ENCODE measurements at places on chromosomes 5 and 9.

- no peaks in the 10 kb centered on the region for H3K27me3 ChIP-seq
- H3K27ac ChIP-seq: no peak overlapping the region
- no peak for DNase-seq
- no peaks in the 10 kb centered on the region for H3K36me3 ChIP-seq
- no peak overlapping the region for H3K4me3 ChIP-seq
- H3K4me1 ChIP-seq: peaks cover 16% of the 10 kb centered on the region
These were observed 87.4 kb upstream of the HSPA9 start for GRCh38 chr5:138662599-138662998.

DNA sequence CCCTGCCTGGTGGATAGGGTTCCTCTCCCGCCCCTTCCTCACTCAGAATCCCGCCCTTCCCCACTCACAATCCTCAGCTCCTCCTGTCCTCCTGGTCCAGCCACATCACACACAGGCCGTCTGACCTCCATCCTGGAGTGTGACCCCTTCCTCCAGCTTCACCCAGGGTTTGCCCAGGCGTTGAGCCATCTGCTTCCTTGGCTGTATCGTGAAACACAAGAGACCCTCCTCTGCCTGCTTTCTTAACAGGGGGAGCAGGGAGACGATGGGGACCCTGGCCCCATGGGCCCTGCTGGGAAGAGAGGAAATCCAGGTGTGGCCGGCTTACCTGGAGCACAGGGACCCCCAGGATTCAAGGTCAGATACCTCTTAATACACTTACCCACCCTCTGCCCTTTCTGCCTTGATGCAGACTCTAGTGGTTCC, 32.3 kb upstream of the ORM1 start:
- H3K36me3 ChIP-seq: no peaks in the 10 kb centered on the region
- no peak overlapping the region for H3K27ac ChIP-seq
- no peaks in the 10 kb centered on the region for H3K27me3 ChIP-seq
- H3K4me1 ChIP-seq: no peaks in the 10 kb centered on the region
- no peak for DNase-seq

- no peak for DNase-seq
- H3K4me1 ChIP-seq: peaks cover 4% of the 10 kb centered on the region
- H3K27ac ChIP-seq: no peak overlapping the region
- no peaks in the 10 kb centered on the region for H3K36me3 ChIP-seq
These were observed 56.2 kb upstream of the TRAF1 start for GRCh38 chr9:120982836-120983235.

DNA sequence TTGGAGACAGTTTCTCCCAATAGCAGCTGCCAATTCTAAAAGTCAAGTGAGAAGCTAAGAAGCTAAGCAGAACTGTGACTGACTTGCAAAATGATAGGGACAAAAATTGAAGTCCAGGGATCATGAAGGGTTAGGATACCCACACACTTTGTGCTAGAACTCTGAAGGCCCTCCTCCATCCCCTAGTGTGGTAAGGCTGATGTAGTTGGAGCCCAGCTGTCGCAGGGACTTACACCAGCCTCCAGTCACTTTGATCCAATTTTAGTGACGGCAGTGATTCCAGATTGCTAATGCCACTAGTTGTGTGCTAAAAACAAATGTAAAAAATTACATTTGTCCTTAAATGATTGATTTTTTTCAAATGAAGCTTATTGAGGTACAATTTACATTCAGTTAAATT, 742.7 kb upstream of the ZNF608 start:
- H3K4me3 ChIP-seq: no peak overlapping the region
- H3K27ac ChIP-seq: no peak overlapping the region
- no peaks in the 10 kb centered on the region for H3K4me1 ChIP-seq

GRCh38 chr9:88645879-88646199, 110.9 kb downstream of the NXNL2 start:
- no peaks in the 10 kb centered on the region for H3K4me1 ChIP-seq
- H3K4me3 ChIP-seq: no peak overlapping the region
- H3K27ac ChIP-seq: no peak overlapping the region
- no peak for DNase-seq
- no peaks in the 10 kb centered on the region for H3K36me3 ChIP-seq

DNA sequence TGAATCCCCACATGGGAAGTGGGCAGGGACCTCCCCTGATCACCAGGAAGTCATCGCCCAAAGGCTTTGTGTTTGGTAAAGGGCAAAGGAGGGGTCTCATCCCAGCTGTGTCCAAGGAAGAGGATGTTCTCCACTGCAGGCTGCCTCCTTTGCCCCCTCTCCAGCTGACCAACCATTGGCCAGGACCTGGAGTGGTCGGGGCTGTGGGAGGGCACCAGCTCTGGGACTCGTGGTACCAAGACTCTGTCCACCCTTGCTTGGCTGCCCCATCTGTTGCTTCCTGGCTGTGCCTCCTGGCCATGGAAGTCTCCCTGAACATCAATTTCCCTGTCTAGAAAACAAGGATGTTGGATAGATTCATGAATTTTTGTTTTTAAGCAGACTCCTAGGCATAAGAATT, 34.1 kb downstream of the COL15A1 start:
- H3K27me3 ChIP-seq: peaks cover 7% of the 10 kb centered on the region
- no peak overlapping the region for H3K4me3 ChIP-seq
- H3K27ac ChIP-seq: no peak overlapping the region
- no peaks in the 10 kb centered on the region for H3K36me3 ChIP-seq

- DNase-seq: no peak
- H3K27ac ChIP-seq: no peak overlapping the region
- H3K27me3 ChIP-seq: no peaks in the 10 kb centered on the region
- H3K4me3 ChIP-seq: no peak overlapping the region
- no peaks in the 10 kb centered on the region for H3K36me3 ChIP-seq
These were observed 7.2 kb downstream of the CYSTM1 start for GRCh38 chr5:140182075-140182711.

DNA sequence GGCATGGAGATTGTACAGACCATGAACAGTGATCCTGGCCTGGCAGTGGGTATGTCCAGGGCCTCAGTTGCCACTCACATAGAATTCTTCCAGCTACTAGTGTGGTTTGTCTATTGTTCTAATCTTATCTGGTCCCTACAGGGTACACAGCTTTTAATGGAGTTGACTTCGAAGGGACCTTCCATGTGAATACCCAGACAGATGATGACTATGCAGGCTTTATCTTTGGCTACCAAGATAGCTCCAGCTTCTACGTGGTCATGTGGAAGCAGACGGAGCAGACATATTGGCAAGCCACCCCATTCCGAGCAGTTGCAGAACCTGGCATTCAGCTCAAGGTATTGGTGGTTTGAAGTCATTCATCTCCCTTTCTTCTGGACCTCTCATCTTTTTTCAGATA, 43.8 kb downstream of the THBS4 start:
- no peak overlapping the region for H3K4me3 ChIP-seq
- H3K36me3 ChIP-seq: no peaks in the 10 kb centered on the region
- no peaks in the 10 kb centered on the region for H3K27me3 ChIP-seq

DNA sequence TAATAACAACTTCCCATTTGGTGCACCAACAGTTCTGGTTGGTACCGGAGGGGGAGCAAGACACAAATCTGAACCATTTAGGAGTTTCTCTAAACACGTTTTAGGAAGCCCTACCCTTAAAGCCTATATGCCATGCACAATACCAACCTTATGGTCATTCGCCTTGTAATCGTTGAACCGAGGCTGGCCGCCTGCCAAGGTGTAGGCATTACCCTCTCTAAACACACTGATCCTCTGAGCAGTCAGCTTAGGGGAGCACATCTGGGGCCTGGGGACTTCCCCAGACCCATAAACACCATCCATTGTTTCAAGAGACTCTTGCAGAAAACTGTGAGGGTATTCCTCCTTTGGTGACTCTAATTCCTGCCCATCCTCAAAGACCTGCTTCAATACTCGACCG, 328 bp downstream of the GRXCR2 start:
- DNase-seq: no peak
- no peaks in the 10 kb centered on the region for H3K4me1 ChIP-seq
- no peak overlapping the region for H3K27ac ChIP-seq
- H3K4me3 ChIP-seq: no peak overlapping the region

GRCh38 chr5:79301046-79301712, 65.2 kb downstream of the JMY start:
- peaks cover 2% of the 10 kb centered on the region for H3K36me3 ChIP-seq
- DNase-seq: no peak
- no peaks in the 10 kb centered on the region for H3K4me1 ChIP-seq
- H3K4me3 ChIP-seq: no peak overlapping the region

- no peaks in the 10 kb centered on the region for H3K27me3 ChIP-seq
- H3K4me3 ChIP-seq: no peak overlapping the region
- no peak for DNase-seq
- H3K36me3 ChIP-seq: no peaks in the 10 kb centered on the region
- no peak overlapping the region for H3K27ac ChIP-seq
- H3K4me1 ChIP-seq: no peaks in the 10 kb centered on the region
These were observed 60.7 kb downstream of the MED27 start for GRCh38 chr9:132018957-132019405.

DNA sequence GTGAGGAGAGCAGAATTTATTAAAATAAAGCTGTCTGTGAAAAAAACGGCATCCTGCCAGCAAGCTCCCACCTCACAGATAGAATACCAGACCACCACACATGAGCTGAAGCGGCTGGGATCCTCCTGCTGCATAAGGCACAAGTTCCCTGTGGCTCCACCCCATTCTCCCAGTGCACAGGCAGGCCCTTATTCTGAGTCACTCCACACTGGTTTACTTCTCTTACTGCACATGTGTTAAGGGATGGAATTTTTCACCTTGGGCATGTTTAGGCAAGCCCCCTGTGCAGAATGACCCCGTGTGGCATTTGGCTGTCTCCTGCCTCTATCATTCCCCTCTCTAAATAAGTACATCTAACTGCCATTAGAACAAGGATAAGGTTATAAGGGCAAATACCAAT, 115.0 kb upstream of the ELAVL2 start:
- H3K4me1 ChIP-seq: no peaks in the 10 kb centered on the region
- H3K36me3 ChIP-seq: no peaks in the 10 kb centered on the region
- H3K27me3 ChIP-seq: no peaks in the 10 kb centered on the region
- no peak for DNase-seq

DNA sequence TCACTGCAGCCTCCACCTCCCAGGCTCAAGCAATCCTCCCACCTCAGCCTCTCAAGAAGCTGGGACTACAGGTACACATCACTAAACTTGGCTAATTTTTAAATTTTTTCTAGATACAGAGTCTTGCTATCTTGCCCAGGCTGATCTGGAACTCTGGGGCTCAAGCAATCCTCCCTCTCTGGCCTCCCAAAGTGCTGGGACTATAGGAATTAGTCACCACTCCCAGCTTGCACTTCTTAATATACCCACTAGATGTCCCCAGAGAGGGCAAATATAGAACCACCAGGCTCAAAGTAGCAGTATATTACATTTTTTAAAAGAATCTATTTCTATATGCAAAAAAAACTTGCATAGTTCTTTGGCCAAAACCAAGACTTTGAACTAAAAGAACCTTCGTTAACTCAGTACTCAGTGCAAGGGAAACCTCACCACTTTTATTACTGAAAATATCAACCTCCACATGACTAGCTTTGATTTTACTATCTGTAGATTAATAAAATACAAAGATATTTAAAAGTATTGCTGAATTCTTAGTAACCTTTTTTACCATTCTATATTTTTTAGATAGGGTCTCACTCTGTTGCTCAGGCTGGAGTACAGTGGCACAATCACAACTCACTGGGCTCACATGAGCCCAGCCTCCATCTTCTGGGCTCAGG, 25.8 kb upstream of the HSD17B3 start:
- no peaks in the 10 kb centered on the region for H3K27me3 ChIP-seq
- peak; percentile 8 for DNase-seq
- H3K4me1 ChIP-seq: no peaks in the 10 kb centered on the region

GRCh38 chr5:28217695-28218094, 1179.3 kb upstream of the CDH9 start:
- DNase-seq: no peak
- no peaks in the 10 kb centered on the region for H3K4me1 ChIP-seq
- H3K27ac ChIP-seq: no peak overlapping the region
- H3K27me3 ChIP-seq: no peaks in the 10 kb centered on the region
- H3K36me3 ChIP-seq: no peaks in the 10 kb centered on the region

- H3K4me3 ChIP-seq: no peak overlapping the region
- no peak overlapping the region for H3K27ac ChIP-seq
- H3K36me3 ChIP-seq: no peaks in the 10 kb centered on the region
- no peaks in the 10 kb centered on the region for H3K27me3 ChIP-seq
- peaks cover 13% of the 10 kb centered on the region for H3K4me1 ChIP-seq
These were observed 28.2 kb downstream of the ARSB start for GRCh38 chr5:78956901-78957300.

- no peak for DNase-seq
- H3K36me3 ChIP-seq: no peaks in the 10 kb centered on the region
- no peak overlapping the region for H3K4me3 ChIP-seq
- peaks cover 3% of the 10 kb centered on the region for H3K27me3 ChIP-seq
- H3K4me1 ChIP-seq: no peaks in the 10 kb centered on the region
These were observed 21.3 kb upstream of the GBGT1 start for GRCh38 chr9:133184971-133185370.

GRCh38 chr5:10699281-10699874, 61.7 kb downstream of the DAP start:
- peaks cover 39% of the 10 kb centered on the region for H3K4me1 ChIP-seq
- no peak overlapping the region for H3K4me3 ChIP-seq
- DNase-seq: no peak
- peaks cover 5% of the 10 kb centered on the region for H3K36me3 ChIP-seq

DNA sequence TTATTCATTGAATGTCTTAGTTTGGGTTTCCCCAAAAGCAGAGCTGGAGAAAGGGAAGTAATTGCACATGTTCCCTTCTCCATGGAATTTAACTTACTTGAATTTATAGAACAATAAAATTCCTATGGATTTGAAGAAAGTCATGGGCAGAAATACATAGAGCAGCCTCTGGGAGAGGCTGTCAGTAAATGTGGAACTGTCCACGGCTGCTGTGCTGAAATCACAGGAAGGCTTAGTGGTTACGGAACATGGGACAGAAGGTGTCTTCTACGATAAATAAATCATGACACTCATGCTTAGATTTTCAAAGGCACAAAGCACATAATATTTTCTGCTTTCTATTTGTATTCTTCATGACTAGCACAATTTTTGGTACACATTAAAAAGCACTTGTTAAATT, 440.6 kb upstream of the IZUMO3 start:
- no peak overlapping the region for H3K4me3 ChIP-seq
- no peaks in the 10 kb centered on the region for H3K27me3 ChIP-seq
- no peak for DNase-seq
- H3K4me1 ChIP-seq: no peaks in the 10 kb centered on the region
- no peaks in the 10 kb centered on the region for H3K36me3 ChIP-seq
- no peak overlapping the region for H3K27ac ChIP-seq

GRCh38 chr9:107976767-107977166, 487.2 kb upstream of the KLF4 start:
- H3K27me3 ChIP-seq: no peaks in the 10 kb centered on the region
- no peak overlapping the region for H3K27ac ChIP-seq
- no peak overlapping the region for H3K4me3 ChIP-seq
- no peaks in the 10 kb centered on the region for H3K36me3 ChIP-seq

GRCh38 chr9:121851641-121852091, 200.2 kb downstream of the DAB2IP start:
- H3K4me1 ChIP-seq: no peaks in the 10 kb centered on the region
- no peak overlapping the region for H3K27ac ChIP-seq
- no peak overlapping the region for H3K4me3 ChIP-seq
- H3K36me3 ChIP-seq: no peaks in the 10 kb centered on the region
- no peak for DNase-seq
